Stimulated activated CD4-positive, alpha-beta T cell treated with anti-CD3 and anti-CD28 coated beads, TNF-alpha, amount 100 ng/mL, for 4 hours (primary cell): ENCODE measurements at places on chromosomes 12 and 14.

- no peak for DNase-seq
These were observed 7.8 kb upstream of the ITGB7 start for GRCh38 chr12:53214687-53215455.

- no peak for DNase-seq
These were observed 577.5 kb downstream of the RPL10L start for GRCh38 chr14:46074061-46074460.

- DNase-seq, result no peak
These were observed 58.4 kb upstream of the OTX2 start for GRCh38 chr14:56868660-56869059.

- peak; percentile 2 for DNase-seq
These were observed 774 bp upstream of the MANSC4 start for GRCh38 chr12:27780612-27781408.

DNA sequence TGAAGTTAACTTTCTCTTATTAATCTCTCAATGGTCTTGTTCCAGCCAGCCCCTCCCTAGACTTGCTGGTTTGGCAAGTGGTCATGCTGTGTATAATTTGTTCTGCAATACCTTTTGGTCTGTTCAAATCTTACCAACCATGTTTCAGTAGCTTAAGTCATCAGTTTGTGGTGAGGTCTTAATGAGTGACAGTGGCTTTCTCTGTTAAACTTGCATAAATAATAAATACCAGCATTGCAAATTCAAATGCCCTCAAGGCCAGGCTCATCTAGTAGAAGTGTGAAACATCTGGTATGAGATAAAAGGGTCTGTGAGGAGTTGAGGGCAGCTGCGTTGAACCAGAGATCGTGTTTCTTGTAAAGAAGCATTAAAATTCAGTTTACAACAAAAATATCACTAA, 319.5 kb downstream of the TMEM117 start:
- DNase-seq, result no peak

DNA sequence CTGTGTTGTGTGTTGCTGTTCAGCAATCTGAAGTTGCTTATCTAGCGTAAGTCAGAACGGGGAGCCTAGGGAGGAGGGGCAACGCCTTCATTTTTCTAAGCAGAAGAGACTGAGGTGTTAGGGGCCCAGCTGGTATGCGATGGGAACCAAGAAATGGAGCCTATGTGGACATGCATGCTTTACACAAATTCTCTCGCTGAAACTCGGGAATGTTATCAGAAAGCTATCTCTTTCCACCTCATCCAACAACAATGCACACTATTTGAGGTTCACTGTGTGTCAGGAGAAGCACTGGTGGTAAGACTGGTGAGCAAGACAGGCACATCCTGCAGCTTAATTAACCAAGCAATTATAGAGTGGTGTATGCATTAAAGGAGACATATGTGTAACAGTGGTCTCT, 89.7 kb downstream of the NRXN3 start:
- DNase-seq, result no peak

DNA sequence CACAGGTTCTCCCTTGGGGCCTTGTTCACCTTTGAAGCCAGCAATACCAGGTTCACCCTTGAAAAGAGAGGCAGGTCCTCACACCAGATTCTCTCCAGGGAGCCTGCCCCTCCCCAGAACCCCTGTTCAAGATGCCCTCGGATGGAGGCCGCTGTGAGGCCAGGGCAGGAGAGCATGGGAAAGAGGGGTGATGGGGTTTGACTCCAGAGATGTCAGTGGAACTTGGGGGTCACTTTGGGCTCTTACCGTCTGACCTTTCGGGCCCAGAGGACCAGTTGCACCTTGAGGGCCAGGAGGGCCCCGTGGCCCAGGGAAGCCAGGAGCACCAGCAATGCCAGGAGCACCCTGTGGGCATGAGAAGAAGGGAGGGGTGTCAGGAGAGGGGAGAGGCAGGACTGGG, 17.4 kb downstream of the COL2A1 start:
- DNase-seq, result no peak

GRCh38 chr12:42725809-42726208, 136.3 kb upstream of the PRICKLE1 start:
- DNase-seq, result no peak

DNA sequence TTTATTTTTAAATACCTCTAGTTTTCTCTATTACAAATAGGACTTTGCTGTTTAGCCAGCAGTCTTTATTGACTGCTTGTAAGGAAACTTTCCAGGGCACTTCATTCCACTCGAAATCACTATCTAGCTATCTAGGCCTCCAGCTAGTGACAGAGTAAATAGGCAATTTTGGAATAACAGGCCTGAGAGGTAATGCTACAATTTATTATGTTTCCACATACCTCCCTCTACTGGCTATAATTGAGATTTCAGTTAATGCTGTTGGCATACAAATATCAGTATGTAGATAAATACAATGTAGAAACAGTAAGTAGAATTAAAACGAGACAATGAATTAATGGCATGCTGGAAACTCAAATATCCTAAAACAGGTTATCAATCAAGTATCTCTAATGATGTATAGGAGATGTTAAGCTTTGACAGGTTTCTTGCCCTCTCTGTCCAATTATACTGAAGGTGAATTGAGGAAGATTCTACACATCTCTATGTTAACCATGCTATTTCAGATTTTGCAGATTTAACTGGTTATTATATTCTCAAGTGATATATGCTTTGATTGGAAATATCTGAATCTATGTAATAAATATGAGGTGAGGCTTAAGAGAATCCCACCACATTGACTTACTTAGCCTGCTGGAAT, 7.2 kb downstream of the DTD2 start:
- no peak for DNase-seq

GRCh38 chr12:132831771-132832170, 3.1 kb upstream of the GOLGA3 start:
- DNase-seq, result no peak

DNA sequence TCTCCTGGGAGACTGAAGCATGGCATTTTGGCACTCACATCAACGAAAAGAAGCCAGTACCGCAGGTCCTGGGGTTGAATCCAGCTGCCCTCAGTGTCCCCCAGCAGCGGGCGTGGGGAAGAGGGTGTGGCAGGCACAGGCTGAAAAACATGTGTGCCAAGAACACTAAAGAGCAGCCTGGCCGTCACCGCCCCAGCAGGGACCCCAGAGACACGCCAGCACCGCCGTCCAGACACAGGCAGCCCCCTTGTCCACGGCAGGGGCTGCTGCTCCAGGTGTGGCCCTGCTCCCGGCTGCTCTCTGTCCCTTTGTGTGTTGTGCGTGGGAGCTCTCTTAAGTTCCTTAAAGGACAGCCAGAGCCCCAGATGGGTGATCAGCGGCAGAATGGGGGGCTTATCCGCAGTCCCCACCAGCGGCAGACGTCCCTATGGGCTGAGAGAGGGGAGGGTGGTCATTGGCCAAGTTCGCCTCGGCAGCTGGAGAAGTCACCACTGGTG, 556 bp downstream of the PHETA1 start:
- no peak for DNase-seq

DNA sequence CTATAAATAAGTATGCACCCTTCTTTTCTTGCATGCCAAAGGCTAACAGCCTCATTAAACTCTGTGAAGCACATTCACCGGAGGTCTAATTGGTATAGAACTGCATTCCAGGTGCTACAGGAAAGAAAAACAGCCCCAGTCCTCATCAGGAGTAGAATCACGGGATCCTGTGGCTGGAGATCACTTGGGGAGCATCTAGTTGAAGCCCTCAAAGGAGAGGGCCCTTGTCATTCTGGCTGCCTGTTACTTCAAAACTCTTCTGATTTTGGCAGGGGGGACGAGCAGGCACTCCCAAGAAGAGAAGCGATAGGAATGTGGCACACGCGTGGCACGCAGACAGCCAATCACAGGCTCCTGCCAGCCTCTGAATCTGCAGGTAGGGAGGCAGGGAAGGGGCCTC, 154.4 kb downstream of the TTC7B start:
- no peak for DNase-seq

DNA sequence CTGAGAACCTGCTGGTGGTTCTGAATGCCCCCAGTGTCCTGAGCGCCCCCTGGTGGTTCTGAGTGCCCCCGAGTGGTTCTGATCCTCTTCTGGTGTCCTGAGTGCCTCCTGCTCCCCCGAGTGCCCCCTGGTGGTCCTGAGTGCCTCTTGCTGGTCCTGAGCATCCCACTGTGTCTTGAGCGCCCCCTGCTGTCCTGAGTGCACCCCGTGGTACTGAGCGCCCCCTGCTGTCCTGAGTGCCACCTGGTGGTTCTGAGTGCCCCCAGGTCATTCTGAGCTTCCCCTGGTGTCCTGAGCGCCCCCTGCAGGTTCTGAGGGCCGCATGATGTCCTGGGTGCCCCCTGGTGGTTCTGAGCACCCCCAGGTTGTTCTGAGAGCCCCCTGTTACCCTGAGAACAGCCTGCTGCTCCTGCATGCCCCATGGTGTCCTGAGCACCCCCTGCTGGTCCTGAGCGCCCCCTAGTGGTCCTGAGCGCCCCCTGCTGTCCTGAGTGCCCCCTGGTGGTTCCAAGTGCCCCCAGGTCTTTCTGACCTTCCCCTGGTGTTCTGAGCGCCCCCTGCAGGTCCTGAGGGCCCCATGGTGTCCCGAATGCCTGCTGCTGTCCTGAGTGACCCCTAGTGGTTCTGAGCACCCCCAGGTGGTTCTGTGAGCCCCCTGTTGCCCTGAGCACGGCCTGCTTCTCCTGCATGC, 1165.4 kb downstream of the TMEM121 start:
- no peak for DNase-seq

- DNase-seq, result no peak
These were observed 105.0 kb downstream of the FAR2 start for GRCh38 chr12:29253906-29254625.

DNA sequence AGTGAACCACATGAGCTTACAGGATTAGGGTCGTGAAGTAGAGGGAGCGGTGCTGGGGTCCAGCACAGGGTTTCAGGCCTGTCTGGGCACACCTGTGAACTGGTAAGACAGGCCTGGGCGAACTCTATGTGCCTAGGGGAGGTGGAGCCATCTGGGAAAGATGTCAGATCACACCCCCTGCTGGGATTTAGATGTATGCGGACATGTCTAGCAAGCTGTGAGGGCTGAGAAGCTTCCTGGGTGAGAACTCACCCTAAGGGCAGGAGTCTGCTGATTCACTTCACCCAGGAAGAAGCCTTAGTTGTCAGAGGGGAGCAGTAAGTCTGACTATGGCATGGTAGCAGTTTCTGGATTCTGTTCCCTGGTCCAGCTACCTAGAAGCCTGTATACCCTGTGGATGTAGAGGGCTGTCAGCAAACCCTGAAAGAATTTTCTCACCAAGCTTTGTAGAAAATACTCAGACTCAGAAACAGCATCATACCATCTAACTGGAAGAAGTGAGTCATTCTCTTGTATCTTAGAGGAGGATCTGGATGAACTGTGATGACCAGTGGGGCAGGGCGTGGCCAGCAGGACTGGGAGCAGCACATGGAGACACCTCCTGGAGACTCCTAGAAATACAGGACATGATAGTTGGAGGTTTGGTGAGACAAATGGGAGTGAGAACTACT, 11.2 kb upstream of the PYGL start:
- DNase-seq, result no peak

DNA sequence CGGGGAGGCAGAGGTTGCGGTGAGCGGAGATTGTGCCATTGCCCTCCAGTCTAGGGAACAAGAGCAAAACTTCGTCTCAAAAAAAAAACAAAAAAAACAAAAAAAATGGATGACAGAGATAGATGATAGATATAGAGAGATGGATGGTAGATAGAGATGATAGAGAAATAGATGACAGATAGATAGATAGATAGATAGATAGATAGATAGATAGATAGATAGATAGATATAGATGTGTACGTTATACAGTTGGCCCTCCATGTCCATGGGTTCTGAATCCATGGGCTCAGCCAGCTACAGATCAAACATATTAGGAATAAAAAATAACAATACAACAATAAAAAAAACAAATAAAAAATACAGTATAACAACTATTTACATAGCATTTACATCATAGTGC, 12.8 kb upstream of the SLC25A3 start:
- DNase-seq, result no peak

DNA sequence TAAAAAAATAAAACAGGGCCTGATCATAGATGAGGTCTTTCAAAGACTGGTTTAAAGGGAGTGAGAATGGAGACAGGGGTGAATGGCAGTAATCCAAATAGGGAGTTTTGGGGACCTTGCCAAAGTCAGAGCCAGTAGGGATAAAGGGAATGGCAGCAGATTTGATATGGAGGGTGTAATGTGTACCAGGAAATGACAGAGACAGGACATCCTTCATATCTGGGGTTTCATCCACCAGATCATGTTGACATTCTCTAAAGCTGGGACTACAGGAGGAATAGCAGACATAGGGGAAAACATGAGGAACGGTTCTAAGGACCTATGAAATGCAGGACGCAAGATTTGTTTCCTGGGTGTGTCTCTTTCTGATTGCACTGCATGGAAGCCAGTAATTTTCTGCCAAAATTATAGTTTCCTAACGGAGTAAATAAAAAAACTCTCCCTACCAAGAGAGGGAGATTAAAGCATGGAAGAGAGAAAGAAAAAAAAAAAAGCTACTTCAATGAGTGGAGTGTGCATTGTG, 169.9 kb downstream of the PRKD1 start:
- DNase-seq, result no peak

GRCh38 chr14:68619790-68620574, 172.9 kb downstream of the ZFP36L1 start:
- no peak for DNase-seq

DNA sequence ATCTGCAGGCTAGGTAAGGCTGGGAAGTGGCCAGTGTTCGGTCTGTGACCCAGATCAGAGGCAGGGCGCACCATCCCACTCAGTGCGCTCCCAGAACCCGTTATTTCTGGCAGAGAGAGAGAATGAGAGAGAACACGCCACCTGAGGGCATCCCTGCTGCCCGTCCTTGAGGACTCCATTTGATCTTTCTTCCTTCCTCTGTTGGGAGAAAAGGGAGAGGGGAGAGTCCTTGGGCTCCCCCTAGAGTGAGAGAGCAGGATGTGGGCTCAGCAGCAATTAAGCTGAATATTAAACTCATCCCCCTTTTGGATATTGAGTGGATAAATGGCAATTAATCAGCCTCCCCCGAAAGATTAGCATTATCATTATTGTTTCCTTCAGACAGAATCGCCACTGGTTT, 70.6 kb downstream of the IFT43 start:
- no peak for DNase-seq

DNA sequence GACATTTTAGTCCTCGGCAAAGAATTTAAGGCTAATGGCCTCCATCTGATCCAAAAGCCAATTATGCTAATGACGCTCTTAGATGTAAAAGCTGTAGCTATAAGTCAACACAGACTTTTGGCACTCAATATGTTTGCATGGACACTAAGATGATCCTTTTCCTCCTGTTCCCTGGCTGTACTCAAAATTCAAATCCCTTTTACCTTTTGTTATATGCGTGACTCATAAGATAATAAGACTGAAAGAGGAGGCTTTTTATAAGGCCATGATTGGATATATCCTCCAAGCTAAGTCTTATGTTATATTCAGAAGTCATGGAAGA, 89.8 kb downstream of the PDZRN4 start:
- no peak for DNase-seq

DNA sequence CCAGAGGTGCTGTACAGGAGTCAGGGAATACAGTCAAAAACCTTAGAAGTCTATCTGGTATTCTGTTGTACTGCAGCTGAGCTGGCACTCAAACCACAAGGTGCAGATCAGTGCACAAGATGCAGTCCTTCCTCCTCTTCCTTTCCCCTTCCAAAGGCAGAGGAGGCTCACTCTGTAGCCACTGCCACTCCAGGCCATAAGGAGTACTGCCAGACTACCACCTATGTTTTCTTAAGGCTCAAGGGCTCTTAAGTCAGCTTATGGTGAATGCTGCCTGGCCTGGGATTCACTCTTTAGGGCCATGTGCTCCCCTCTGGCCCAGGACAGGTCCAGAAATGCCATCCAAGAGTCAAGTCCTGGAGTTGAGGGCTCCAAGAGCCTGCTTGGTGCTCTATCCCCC, 200.3 kb downstream of the CRADD start:
- DNase-seq, result no peak
